ENCODE measurements at places on chromosomes 2 and 18.

DNA sequence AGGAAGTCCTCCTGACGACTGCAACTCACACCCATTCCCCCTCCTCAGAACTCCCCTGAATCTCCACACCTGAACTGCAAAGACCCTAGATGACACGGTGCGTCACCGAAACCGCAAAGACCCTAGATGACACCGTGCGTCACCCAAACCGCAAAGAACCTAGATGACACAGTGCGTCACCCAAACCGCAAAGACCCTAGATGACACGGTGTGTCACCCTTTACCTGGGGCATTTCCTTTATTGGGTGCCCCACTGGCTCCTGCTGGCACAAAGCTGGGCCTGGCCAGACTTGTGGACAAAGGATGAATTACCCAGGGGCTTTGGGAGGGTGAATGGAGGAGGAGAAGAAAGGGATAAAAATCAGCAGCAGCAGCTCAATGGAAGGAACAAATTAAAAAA lies 123.8 kb downstream of the CELF4 start:
- no peak for DNase-seq

- no peak for DNase-seq
Observed at GRCh38 chr18:35192415-35192814, 48.4 kb upstream of the ZNF397 start.

- no peak for DNase-seq
Observed at GRCh38 chr2:14756981-14757657, 124.6 kb downstream of the LRATD1 start.

DNA sequence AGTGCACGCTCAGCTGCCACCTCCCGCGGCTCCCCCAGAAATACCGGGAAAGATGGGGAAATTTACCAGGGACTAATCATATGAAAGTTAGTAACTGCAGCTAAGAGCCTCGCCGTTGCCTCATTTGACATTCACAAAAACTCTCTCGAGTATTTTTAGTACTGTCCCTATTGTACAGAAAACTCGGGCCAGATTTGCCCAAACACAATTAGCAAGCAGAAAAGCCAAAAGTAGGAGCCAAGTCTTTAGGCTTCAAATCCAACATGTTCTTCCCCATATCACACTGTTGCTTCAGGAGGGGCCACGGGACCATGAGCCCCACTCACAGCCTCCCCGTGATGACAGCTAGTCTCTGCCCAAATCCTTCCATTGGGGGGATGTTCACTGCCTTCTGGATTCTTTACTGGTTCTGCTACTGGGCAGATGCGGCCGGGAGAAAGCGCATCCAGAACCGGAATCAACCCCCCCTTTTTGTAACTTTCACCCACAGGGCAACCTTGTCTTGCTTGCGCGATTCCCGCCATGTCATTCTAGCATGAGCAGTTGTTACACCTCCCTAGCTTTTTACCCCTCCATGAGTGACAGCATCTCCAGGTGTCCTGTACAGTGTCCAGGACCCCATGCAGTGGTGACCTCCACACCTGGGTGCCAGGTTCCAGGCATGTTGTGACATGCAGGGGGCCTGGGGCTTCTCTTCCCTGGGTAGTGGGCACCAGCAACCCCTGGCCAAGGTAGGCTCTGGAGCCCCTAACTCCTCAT lies 35.2 kb downstream of the CENPO start:
- DNase-seq, result no peak

DNA sequence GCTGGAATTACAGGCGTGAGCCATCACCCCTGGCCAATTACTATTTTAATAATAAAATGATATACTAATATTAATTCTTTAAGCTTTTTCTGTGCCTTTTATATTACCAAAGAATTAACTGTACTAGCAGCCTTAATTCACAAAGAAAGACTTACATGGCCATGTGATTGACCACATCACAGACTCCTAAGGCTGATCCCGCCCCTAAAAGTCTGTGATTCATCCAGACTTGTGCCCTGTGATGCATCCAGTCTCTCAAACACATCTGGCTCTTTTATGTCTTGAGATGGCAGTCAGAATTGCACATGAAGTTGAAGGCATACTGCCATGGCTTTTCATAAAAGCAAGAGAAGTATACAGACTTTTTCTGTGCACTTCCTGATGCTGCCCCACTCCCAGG lies 91.7 kb downstream of the DTNA start:
- no peak for DNase-seq

Measured in stimulated activated CD4-positive, alpha-beta T cell treated with anti-CD3 and anti-CD28 coated beads, Interleukin-4, amount 100 ng/mL, for 48 hours (primary cell).